Erythroblast (primary cell): ENCODE measurements at places on chromosomes 11 and 22.

DNA sequence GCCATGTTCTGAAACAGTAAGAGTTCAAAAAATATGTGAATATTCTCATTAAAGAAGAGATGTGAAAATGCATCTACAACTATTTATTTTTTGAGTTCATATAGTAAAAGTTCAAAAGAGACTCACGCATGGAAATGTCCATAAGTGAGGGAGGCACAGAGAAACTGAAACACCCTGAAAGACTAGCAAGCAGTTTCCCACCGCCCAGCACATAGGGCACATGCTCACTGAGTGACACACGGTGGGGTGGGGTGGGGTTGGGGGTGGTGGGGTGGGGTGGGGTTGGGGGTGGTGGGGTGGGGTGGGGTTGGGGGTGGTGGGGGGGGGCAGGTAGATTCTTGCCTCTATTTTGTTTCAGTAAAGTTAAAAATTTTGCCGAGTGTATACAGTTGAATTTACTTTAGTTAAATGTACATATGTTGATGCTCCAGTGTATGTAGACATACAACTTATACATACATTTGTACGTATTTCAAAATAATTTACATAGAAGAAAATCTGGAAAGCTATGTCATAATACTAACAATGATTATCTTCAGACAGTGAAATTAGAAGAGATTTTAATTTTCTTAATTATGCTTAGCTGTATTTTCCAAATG lies 6.3 kb downstream of the CCDC34 start:
- no peak for DNase-seq

- DNase-seq, result no peak
Measured at GRCh38 chr11:19725379-19726079, 12.9 kb downstream of the NAV2 start.

DNA sequence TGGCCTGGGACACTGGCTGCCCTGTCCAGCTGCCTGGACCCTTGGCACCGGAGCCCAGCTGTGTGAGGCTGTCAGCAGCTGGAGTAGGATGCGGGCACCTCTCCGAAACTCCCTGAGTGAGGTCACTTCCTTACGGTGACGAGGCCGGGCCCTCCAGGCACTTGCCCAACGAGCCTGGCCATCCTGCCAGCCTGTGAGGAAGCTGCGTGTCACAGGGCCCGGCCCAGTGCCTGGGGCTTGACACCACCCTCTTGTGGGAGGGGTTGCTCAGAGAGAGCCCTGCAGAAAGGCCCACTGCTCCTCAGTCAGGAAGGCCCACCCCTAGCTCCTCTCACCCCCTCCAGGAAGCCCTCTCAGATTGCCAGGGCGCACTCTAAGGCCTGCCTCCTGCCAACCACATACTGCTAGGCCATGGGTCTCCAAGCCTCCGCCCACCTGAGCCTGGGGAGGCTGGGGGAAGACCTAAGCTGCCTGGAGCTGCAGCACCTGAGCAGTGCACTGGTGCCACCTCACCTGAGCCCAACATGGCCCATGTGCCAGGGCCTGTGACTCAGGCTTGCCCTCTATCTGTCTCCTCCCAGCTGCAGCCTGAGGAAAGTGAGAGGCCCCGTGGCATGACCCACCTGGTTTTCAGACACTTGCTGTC lies 4.3 kb upstream of the PHLDA2 start:
- DNase-seq, result peak; percentile 33

GRCh38 chr22:20638507-20638870 lies 131.1 kb downstream of the MED15 start:
- DNase-seq, result no peak

DNA sequence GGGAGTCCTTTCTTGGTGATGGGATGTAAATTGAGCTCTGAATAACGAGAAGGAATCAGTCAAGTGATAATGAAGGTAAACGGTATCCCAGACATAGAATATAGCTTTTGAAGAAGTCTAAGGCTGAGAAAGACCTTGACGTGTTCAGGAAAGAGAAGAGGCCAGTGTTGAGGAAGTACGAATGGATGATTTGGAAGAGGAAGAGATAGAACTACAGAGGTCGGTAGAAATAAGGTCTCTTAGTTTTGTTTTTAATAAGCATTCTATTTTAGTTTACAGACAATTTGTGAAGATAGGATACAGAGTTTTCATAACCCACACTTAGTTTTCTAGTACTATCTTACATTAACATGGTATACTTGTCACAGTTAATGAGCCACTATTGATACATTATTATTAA lies 1598.1 kb downstream of the FAM181B start:
- no peak for DNase-seq

GRCh38 chr22:49018601-49019000 lies 809.1 kb downstream of the BRD1 start:
- no peak for DNase-seq

DNA sequence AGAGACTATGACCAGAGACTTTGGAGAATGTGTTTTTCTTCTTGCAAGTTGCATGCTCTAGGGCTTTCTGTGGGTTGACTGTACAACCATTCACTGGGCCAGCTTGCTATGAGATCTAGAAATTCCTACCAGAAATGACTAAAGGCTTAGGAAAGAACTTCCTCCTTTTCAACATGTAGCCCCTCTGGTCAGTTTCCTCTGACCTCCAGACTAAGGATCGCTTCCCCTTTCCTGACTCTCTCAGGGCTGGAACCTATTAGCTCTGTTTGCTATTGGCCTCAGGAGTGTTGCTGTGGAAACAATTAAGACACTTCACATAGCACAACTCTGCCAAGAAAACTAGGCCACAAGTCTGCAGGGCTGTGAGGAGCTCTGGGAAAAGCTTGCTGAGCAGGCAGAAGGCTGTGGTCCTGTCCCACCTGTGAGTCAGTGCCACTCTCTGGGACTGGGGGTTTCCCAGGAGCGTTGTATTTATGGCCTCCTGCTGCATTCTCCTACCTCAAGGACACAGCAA lies 10.7 kb downstream of the CRY2 start:
- no peak for DNase-seq

DNA sequence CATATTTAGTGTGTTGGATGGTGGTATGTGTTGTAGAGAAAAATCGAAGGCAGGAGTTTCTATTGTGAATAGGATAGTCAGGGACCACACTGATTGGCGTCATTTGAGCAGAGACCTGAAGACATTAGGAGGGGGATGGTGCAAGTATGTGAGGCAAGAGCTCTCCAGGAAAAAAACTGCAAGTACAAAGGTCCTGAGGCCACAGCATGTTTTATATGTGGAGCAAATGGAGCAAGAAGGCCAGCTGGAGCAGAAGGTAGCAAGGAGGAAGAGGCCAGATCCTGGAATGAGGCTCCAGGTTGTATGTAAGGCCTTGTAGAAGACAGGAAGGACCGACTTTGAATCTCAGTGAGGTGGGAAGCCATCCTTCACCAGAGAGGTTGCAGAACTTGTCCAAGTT lies 14.2 kb upstream of the MICALL1 start:
- no peak for DNase-seq

- no peak for DNase-seq
Measured at GRCh38 chr11:123253911-123254310, 58.9 kb upstream of the CLMP start.

GRCh38 chr11:96323642-96323985 lies 19.4 kb downstream of the MAML2 start:
- DNase-seq, result no peak

- DNase-seq, result no peak
Measured at GRCh38 chr11:117766576-117766975, 30.4 kb downstream of the DSCAML1 start.

DNA sequence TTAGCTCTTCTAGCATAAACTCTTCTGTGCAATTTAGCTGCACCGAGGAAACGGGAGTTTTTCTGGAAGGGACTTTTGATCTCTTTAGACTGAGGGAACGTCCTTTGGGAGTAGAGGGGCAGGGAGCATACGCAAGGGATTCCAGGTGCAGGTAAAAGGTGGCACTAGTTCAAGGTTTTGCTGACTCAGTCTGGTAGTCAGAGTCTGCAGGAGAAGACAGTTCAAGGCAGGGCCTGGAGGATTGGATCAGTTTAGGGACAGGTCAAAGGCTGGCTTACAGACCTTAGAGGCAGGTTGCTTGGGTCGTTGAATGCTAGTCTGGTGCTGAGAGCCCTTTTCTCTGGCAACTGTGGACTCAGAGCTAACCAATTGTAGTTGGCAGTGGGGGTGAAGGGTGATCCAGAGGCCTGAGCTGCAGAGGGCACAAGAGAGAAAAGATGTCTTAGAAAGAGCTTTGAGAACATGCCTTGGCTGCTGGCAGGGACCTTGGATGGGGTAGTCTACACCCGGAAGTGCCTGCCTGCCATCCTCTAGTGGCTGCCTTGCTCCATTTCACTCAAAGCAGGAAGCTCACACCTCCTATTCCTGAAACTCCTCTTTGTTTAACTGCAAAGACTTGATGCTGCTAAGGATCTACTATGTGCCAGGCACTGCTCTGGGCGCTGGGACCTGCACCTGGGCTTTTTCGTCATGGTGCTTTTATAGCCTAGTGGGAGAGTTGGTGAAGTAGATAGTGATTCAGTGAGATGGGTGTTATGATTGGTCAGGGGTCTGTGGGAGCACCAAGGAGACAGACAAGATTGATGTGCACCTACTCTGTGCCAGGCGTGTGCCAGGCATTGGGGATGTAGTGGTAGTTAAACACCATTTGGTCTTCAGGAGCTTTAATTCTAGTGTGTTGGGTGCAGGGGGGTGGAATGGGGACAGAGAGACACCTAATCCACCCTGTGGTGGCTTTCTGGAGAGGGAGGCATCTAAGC lies 17.1 kb downstream of the MIAT start:
- DNase-seq, result peak; percentile 14

- DNase-seq, result no peak
Measured at GRCh38 chr11:117730208-117730800, 66.7 kb downstream of the DSCAML1 start.

- peak; percentile 35 for DNase-seq
Measured at GRCh38 chr22:40462195-40462984, 92.0 kb downstream of the SGSM3 start.

DNA sequence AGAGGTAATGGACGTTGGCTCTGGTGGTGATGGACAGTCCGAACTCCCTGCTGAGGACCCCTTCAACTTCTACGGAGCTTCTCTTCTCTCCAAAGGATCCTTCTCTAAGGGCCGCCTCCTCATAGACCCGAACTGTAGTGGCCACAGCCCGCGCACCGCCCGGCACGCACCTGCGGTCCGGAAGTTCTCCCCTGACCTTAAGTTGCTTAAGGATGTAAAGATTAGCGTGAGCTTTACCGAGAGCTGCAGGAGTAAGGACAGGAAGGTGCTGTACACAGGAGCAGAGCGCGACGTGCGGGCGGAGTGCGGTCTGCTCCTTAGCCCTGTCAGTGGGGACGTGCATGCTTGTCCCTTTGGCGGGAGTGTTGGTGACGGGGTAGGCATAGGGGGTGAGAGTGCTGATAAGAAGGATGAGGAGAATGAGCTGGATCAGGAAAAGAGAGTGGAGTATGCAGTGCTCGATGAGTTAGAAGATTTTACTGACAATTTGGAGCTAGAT lies 6.1 kb downstream of the DGCR8 start:
- no peak for DNase-seq

- no peak for DNase-seq
Measured at GRCh38 chr11:32433101-32433913, 2.0 kb downstream of the WT1 start.

- DNase-seq, result no peak
Measured at GRCh38 chr11:45161252-45162063, 15.0 kb downstream of the PRDM11 start.

- DNase-seq, result no peak
Measured at GRCh38 chr11:17745023-17745772, 10.6 kb downstream of the KCNC1 start.

DNA sequence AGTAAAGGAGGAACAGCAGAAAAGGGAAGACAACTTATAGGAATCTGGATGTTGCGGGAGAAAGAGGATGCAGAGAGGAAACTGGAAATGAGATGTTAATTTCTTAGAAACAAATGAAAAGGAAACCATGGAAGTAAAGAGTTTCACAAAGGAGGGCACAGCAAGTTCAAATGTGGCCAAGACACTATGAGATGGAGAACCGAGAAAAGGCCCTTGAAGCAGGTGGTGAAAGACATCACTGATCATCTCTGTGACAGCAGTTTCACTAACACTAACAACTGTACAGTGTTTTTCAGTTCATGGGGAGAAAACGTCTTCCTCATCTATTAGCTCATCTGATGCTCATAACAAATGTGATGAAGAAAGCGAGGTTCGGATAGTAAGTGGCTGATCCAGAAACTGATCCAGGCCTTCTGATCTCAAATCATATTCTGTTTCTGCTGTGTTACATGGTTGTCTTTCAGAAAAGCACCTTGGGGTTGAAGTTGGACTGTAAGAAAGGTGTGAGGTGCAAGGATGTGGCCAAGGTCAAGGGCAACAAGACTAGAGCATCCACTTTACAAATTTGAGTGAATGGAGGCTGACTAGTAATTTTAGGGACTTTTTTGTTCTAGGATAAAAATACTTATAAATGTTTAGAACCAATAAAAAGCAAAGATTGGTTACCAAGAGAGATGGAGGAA lies 492.1 kb upstream of the CADM1 start:
- no peak for DNase-seq

DNA sequence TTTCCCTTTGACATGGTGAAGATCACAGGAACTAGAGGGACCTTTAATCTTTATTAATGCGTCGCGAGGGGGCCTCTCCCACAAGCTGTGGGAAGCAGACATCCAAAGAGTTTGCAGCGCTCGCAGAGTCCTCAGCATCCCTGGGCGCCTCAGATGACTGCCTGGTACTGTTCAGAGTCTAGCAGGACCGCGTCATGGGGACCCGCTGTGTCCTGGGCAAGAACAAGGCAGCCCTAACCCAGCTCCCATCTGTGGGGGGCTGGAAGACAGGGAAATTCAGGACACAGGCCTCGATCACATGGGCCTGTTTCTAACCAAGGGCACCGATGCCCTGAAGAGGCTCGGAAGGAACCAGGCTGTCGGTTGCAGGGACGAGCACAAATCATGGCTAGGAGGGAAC lies 40.0 kb downstream of the CACNG2 start:
- DNase-seq, result no peak

DNA sequence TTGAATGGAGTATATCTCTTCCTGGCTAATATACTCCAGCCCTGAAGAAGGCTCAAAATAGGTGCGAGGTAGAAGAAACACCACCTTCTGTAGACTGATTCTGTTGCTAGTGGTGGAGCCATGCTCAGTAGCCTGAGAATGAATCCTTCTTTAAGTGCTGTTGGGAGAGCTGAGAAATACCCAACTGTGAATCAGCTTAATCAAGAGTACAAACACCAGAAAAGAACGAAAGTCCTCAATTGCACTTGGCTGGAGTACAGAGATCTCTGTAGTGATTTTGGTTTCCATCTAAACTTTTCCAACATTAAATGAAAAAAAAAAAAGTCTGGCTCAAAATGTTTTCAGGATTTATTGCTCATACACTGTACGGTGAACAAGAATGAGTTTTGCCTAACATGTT lies 619.1 kb downstream of the METTL15 start:
- DNase-seq, result no peak

GRCh38 chr11:107180236-107180635 lies 162.0 kb upstream of the GUCY1A2 start:
- DNase-seq, result no peak

DNA sequence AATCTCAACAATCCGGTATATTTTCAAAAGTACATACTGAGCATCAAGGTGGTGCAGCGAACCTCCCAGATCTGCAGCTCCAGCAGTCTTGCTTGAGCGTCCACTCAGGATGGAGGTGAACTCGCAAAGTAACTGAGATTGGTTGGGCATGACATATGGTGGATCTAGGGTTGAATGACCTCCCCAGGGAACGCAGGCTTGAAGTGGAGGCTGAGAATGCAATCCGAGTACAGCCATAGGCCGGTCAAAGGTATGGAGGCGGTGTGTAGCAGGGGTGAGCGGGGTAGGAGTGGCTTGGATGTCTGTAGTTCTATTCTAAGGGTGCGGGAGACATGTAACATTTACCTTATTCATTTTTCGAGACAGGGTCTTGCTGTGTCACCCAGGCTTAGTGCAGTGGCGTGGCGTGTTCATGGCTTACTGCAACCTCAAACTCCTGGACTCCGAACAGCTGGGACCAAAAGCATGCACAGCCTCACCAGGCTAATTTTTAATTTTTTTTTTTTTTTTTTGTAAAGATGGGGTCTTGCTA lies 631 bp upstream of the C22orf39 start:
- no peak for DNase-seq
